ENCODE measurements at places on chromosomes 12 and 14.

DNA sequence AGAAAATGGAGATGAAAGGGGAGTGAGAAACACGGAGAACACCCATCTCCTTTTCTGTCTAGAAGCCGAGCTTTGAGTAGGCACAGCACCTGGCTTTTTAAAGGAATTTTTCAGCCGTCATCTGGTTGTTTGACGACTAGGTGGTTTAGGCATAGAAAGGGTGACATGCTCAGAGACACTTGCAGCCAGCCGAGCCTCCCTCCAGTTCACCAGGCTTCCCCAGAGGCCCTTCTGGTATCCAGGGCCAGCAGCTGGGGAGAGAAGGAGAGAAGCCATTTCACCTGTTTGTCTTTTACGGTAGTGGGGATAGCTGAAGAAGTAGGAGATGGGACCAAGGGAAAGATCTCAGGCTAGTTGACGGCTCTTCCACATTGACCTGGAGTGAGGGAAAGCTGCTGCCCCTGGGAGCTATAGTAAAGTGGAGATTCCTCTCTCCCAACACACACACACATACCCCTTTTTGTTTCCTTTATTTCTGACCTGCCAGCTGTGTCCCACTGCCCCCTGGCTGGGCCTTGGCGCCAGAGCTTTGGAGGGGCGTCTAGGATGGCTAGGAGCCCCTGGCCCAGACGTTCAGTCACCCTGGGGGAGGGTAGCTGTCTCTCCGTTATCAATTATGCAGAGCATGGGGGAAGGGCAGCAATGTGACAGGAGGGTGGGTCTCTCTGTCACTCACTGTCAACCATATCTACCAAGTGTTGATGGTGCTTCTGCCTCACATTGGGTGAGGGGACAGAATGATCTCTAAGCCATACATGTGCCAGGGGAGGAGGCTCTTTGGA lies 5.5 kb downstream of the MAP3K12 start:
- DNase-seq = no peak

DNA sequence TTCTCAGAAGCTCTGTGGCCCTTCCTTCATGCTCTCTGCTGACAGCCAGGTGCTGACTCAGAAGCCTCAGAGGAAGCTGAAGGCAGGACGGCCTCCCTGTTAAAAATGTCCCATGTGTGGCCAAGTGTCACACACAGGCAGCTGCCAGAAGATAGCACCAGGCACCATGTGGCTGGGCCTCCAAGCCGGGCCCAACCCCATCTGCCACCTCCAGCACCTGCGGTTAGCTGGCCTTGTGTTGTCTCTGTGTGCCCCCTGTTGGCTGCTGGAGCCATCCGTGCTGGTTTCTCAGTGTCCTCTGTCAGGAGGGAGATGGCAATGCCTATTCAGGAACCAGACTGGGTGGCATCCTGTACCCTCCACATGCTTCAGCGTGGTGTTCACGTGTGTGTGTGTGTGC lies 63.2 kb downstream of the TSPAN11 start:
- DNase-seq = no peak

DNA sequence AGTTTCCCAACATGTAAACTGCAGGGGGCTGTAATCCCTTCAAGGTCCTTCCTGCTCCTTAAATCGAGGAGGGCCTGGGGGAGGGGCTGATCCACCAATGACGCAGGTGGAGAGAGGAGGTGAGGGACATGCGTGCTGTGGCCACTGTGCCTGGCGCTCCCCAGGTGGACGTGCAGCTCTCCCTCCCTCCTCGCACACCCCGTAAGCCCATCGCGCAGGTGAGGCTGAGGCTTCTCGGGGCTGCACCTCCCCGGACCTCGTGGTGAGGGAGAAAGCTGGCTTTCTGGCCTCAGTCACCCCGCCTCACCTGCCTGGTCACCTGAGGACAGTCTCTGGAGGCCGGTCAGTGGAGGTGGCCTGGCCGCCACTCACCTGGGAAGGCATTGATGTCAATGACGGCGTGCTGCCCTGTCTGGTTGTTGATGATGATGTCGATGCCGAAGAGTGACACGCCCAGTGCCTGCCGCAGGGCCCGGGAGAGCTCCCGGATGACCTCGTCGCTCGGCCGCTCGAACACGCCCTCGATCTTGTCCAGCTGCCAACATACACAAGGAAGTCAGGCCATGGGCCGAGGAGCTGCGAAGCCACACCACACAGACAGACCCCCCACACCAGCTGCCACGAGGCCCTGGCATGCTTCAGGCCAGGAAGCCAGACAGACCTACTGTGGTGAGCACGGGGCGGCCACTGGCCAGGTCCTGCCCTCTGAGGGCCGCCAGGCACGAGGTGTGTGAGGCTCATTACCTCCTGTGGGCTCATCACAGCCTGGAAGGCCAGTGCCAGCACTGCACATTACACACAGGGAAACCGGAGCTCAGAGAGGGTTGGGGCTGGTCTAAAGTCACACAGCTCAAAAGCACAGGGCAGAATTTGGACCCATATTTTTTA lies 23.3 kb downstream of the CHGA start:
- peak; percentile 68 for DNase-seq

- DNase-seq = no peak
These were observed 77.5 kb downstream of the SLCO1A2 start for GRCh38 chr12:21257172-21257571.

DNA sequence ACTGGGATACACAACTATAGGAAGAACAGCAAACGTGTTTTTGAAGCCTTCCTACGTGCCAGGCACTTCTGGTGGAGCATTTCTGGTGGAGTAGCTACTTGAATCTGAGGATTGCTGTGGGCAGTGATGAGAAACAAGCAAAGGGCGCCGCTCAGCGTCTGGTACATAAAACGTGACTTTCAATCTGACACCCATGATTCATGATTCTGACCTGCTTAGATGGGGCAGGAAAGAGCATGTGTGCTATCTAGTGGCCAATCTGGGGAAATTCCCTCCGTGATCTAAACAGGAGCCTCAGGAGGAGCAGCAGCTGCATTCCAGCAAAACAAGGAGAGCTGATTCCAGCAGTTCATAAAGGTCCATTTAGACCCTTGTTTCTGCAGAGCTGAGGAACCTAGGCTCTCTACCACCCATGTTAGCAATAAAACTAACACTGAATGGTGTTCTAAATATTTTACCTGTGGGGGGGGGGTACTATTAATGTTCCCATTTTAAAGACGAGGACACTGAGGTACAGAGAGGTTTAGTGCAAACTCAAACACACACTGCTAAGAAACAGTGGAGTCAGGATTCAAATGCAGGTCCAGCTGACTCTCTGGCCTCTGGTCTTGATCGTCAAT lies 37.8 kb downstream of the PAH start:
- DNase-seq = peak; percentile 12

DNA sequence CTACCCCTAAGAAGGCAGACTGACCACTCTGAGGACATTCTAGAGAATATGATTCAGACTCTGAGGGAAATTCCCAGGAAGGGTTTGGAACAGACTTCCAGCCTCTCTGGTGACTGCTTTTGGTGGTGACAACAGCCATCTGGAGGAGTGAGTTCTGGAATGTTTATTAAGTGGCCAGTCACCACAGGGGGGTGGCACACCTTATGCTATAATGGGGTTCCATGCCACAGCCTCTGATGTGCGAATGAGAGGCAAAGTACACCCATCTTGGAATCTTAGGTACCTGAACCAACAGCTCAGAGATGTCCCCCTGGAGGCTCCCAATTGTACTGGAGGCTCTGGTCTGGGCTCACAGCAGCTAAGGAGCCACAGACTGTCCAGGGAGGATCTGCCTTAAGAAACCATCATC lies 9.5 kb upstream of the TINF2 start:
- DNase-seq = no peak
